Fibroblast of skin of left quadriceps (primary cell): ENCODE measurements at places on chromosomes 12 and 14.
A peak's percentile ranks its signal among the peaks of the same experiment; 100 is the strongest.

GRCh38 chr12:16568873-16569272, 37.1 kb downstream of the LMO3 start:
- DNase-seq: no peak

- no peak for DNase-seq
These were observed 15.1 kb downstream of the FAIM2 start for GRCh38 chr12:49888461-49889151.

GRCh38 chr12:52049286-52049685, 2.0 kb upstream of the NR4A1 start:
- DNase-seq: no peak

DNA sequence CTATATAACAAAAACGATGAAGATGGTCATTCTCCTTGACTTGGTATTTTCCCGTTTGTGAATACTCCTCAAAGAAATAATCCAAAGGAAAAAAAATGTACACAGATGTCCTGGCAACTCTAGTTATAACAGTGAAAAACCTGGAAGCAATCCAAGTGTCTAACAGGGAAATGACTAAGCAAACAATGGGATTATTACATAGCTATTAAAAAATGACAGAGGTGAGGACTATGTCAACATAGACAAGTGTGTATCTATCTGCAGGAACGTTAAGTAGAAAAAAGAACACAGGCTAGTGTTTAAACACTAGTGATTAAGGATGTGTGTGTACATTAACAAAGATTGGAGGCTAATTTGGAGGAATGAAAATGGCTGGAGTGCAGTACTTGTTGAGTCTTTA, 5.9 kb upstream of the APOLD1 start:
- DNase-seq: peak; percentile 55

- DNase-seq: no peak
These were observed 794 bp downstream of the RCOR1 start for GRCh38 chr14:102593061-102593824.

DNA sequence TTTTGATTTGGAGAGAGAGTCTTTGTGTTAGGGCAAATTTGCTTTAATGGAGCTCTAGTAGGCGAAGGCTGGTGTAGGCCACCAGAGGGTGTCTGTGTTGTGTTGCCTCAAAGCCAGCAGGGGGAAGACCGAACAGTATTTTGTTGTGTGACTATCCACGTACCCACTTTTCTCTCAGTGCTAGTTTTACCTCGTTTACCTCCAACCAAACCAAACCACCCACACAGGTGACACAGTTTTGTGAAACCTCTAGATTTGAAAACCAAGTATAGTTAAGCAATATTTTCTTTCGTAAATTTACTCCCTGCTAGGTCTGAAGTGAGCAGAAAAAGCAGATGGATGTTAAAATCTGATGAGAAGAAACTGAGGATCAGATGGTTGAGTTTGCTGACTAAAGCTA, 36.3 kb upstream of the NPFF start:
- DNase-seq: no peak

DNA sequence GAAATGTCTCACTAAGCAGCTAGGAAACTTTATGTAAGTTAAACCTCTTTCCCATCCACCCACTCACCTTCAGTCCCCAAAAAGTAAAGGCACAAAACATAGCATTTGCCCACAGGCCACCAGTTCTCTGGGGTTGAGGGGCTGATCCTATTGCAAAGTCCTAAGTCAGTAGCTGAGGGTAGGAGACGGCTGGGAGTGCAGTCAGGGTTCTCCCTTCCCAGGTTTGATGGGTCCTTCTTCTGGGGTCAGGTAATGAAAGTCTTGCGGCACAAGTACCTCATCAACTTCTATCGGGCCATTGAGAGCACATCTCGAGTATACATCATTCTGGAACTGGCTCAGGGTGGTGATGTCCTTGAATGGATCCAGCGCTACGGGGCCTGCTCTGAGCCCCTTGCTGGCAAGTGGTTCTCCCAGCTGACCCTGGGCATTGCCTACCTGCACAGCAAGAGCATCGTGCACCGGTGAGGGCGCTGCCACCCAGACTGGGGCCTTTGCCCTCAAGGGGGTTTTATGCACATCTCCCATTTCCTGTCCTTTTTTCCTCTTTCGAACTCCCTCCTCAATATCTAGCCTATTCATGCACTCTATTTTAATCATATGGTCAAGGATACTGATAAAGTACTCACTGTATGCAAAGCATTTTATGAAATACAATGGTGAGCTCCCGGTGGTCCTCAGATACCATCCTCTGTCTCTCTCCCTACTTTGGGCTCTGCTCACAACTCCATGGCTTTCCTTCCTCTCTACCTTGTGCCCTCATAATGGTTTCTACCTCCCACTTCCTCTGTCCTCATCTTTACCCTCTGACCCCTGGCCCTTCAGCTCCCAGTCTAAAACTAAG, 986 bp downstream of the TSSK4 start:
- DNase-seq: no peak

- no peak for DNase-seq
These were observed 335.1 kb downstream of the GPHN start for GRCh38 chr14:66842911-66843512.

GRCh38 chr12:95177201-95177768, 40.0 kb downstream of the FGD6 start:
- no peak for DNase-seq

DNA sequence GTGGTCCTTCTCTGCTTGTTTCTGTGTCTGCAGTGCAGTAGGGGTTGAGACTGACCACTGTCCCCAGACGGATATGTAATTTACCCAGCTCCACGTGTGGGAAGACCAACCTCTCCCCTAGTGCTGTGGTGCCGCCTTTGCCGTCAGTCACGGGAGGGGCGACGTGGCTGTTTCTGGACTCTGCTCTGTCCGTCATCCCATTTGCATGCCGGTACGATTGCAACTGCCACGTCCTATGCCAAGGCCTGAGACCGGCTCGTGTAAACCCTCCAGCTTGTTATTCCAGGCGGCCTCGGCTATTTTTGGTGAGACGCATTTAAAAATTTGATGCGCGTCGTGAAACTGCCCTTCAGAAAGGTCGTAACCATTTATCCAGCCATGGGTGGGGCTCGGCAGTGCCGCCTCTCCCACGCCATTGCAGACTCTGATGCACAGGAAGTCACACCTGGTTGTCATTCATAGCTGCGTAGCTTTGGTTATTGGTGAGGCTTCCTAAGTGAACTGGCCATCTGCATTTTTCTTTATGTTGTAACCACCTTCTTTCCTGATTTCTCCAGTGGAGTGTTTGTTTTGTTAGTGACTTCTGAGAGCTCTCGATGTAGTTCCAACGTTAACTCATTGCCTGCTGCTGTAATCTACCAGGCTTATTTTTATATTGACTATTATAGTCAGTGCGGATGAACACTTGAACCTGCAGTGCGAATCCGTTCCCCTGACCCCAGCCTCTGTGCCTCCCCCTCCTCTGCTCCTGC, 75.1 kb downstream of the ADGRD1 start:
- no peak for DNase-seq

- DNase-seq: no peak
These were observed 24.7 kb downstream of the INSM2 start for GRCh38 chr14:35558680-35559079.

- DNase-seq: no peak
These were observed 147.9 kb downstream of the DACT1 start for GRCh38 chr14:58785701-58786100.

DNA sequence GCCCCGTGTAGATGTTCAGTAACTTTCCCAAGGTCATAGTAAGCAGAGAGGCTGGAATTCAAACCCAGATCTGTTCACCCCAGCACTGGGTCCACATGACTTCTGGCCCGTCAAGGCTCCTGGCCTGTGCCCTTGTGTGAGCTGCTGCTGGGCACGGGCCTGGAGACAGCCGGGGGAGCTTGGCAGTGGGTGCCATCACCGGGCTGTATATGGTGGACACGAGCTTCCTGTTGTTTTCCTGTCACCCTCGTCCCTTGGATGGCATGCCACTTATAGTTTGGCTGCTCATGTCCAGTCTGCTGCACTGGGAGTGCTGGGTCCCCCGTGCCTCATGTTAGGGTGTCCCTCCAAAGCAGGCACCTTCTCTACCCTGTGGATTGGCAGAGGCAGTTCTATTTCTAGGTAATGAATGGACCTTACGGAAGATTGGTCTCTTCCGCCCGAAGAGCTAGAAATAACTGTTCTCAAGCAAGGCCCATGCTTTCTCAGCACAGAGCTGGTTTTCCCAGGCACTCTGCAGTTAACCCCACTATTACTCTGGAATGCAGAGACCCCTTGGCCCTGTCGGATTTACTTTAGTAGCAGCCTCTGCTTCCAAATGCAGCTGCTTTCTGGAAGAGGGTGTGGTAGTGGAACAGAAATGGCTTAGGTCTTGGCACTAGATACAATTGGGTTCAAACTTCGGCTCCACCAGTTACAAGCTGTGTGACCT, 44.3 kb downstream of the ELK3 start:
- no peak for DNase-seq

DNA sequence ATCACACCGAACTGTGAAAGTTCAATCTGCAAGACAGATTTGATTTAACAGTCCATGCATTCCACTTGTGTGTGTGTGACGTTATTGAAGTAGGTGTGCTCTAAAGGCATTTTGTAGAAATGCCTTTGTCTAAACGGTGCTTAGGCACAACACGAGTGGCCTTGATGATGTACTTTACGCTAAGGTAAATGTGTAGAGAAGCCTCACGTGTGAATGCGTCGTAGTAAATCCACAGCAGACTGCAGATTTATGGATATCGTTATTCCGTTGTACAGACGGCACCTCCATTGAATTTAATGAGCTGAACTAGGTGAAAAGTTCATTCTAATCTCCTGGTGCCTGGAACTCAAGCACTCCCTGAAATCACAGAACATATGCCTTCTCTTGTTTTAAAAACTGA, 202.8 kb upstream of the STXBP6 start:
- DNase-seq: no peak

GRCh38 chr14:103330536-103330935, 3.5 kb upstream of the EIF5 start:
- DNase-seq: no peak

DNA sequence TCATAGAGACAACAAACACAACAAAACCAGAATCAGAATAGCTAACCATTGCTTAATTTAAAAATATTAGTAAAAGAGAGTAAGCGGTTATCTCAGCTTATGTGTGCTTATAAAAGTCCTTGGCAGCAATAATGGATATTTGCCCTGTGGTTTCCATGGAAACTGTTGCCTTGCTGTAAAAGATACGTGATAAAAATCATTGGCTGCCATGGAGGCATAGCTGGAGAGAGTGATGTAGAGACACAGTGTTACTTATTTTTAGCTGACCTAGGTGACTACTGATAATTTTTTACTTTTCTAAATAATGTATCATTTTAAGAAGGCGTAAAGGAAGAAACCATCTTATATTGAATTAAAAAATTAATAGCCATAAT, 92.9 kb downstream of the ERC1 start:
- no peak for DNase-seq
